G401 (cell line): ENCODE measurements at places on chromosomes 16 and 17.

- no peak for DNase-seq
Observed at GRCh38 chr16:53537626-53538025, 34.6 kb upstream of the AKTIP start.

- peak; percentile 57 for DNase-seq
Observed at GRCh38 chr17:40314584-40314956, 5.6 kb downstream of the RARA start.

GRCh38 chr17:31680126-31680525 lies 178.9 kb downstream of the COPRS start:
- no peak for DNase-seq

DNA sequence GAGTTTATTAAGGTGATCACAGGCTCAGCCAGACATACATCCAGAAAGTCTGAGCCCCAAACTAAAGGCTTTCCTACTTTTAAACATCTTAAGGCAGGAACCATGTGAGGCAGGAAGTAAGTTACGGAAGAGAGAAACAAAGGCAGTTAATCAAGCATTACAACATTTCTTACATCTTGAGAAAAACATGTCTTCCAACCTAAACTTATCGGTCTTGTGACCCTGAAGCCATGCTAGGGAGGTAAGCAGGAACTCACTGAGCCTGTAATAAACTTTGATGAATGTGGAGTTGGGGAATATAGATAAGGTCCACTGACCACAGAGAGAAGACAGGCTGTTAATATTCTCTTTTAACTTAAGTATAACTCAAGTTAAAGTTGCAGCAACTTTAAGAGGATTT lies 3.5 kb upstream of the ACSM3 start:
- DNase-seq = no peak

DNA sequence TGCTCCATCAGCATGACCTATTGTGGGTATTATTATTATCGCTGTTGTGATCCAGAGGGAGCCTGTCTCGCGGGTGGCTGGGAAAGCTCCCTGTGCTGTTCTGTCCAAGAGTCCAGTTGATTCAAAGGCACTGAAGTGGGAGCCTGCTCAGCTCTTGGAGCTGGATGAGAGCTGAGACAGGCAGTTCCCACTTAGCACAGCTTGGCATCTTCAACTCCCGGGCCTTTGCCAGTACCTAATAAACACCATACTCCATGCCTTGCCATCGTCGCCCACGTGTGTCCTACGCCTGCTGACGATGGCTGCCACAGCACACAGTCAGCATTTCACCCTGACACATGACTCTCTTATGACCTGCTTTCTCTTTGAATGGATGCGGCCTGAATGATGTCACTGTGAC lies 32.6 kb downstream of the RTN4RL1 start:
- DNase-seq = peak; percentile 61
